ENCODE measurements at places on chromosomes 2 and 18. TPM values are rescaled to one million over a fixed set of nuclear protein-coding genes. Genes with fewer than 3 reads are reported as not detected.

FBXO41 gene
- 3.9 TPM for total RNA-seq

GAREM1 gene
- 15.1 TPM for total RNA-seq

RPL31 gene
- total RNA-seq, result 2,246 TPM

FBXO15 gene
- total RNA-seq, result not detected

NEURL3 gene
- 6.3 TPM for total RNA-seq

COL4A4 gene
- total RNA-seq, result 1.9 TPM

IL1RN gene
- 167 TPM for total RNA-seq

ITPRIPL1 gene
- total RNA-seq, result 3.6 TPM

ASIC4 gene
- not detected for total RNA-seq

PHLPP1 gene
- 4.8 TPM for total RNA-seq

RAPGEF4 gene
- 1.4 TPM for total RNA-seq

CAPN13 gene
- total RNA-seq, result not detected

CCDC121 gene
- total RNA-seq, result 0.85 TPM

CAMKMT gene
- 4.9 TPM for total RNA-seq

SPC25 gene
- 0.24 TPM for total RNA-seq

GPR35 gene
- total RNA-seq, result 0.85 TPM

HOXD12 gene
- total RNA-seq, result not detected

RNF144A gene
- total RNA-seq, result 1.7 TPM

SLC39A10 gene
- total RNA-seq, result 13.9 TPM

NEB gene
- 0.21 TPM for total RNA-seq

TMEM169 gene
- 0.72 TPM for total RNA-seq

FAM161A gene
- 1.7 TPM for total RNA-seq

FSHR gene
- total RNA-seq, result not detected

NR4A2 gene
- total RNA-seq, result 0.43 TPM

AOX1 gene
- 4.7 TPM for total RNA-seq

SKA1 gene
- 1.2 TPM for total RNA-seq

CCDC195 gene
- total RNA-seq, result not detected

NEU4 gene
- total RNA-seq, result not detected

MYOM1 gene
- 0.96 TPM for total RNA-seq

KLHL30 gene
- 0.85 TPM for total RNA-seq

AQP12A gene
- not detected for total RNA-seq

SPP2 gene
- total RNA-seq, result not detected

TOGARAM2 gene
- total RNA-seq, result under 0.01 TPM

ESPNL gene
- total RNA-seq, result not detected

All from tracheal epithelial cell (primary cell).